ENCODE measurements at places on chromosomes 4 and X.

DNA sequence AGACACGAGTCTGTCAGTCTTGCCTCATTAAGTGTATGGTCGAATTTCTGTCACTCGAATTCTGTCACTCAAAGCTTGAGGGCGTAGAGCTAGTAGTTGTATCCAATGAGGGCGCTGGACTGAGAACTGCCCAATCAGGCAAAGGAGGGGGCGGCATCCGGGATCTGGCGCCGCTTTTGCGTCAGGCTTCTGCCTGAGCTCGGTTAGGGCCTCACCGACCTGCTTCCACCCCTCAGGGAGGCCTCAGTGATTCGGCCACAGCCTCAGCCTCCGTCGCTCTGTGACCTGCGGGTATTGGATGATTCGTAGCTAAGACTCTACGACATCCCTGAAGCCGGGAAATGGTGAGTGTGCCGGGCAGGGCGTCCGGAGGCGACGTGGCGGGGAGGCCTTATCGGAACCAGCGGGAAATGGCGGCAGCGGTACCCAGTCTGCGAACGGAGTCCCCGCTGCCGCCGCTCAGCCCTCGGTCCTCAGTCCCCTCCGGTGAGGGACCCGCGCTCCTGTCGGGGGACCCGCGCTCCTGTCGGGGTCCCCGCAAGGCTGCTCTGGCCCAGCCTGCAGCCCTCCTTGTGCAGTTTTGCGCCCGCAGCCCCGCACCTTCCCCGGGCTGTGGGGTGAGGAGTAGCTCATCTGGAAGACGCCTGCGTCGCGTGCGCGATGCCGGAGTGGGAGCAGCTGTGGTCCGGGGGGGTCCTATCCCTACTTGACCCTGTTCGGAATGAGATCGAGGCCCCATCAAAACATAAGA, 88.3 kb downstream of the ZNF718 start:
- no peak for DNase-seq

GRCh38 chr4:10179957-10180602, 63.5 kb upstream of the WDR1 start:
- no peak for DNase-seq

- DNase-seq: no peak
Observed at GRCh38 chr4:7873881-7874280, 65.8 kb downstream of the AFAP1 start.

- DNase-seq: no peak
Observed at GRCh38 chr4:169615467-169616106, 3.2 kb upstream of the NEK1 start.

DNA sequence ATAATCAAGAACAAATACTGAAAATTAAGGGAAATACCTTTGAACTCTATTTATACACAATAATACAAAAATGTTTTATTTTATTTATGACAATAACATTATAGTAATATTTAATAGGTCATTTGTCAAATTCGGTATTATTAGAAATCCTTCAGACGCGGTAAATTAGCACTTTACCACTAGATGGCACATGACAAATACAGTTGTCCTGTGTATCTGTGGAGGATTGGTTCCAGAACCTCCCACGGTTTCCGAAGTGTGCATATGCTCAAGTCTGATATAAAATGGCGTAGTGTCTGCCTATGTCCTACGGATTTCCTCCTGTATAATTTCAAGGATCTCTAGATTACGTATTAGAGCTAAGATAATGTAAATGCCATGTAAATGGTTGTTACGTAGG, 8.1 kb upstream of the LINC00632 start:
- DNase-seq: no peak

GRCh38 chrX:106931831-106932491, 11.8 kb downstream of the CLDN2 start:
- DNase-seq: no peak

- no peak for DNase-seq
Observed at GRCh38 chr4:122663814-122664610, 43.1 kb upstream of the IL21 start.

- no peak for DNase-seq
Observed at GRCh38 chr4:53608242-53608641, 17.0 kb upstream of the LNX1 start.

DNA sequence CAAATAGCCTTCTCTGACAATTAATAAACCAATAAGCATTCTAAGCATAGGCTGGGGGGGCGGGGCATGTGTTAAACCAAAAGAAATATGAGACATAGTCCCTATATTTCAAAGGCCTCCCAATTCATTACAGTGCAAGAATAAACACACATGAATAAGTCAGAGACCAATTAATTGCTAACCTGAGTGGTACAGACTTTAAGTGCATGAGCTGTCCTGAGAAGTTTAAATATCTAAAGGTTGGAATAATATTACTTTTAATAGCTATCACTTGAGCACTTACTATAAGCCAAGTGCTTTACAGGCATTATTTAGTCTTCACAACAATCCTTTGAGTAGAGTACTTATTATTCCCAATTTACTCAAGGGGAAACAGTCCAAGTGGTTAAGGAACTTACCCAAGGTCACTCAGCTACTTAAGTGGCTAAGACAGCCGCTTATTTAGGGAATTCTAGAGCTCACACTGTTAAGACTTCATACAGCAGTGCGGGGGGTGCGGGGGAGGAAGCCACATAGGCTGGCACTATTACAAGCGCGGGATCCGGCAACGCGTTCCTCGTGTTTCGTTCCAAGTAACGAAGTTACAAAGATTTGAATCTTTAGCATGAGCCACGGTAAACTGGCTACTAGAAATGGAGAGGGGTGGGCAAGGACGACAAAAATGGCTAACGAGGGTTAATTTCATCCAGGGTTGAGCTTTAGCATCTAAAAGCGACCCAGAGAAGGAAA, 1.4 kb downstream of the THOC2 start:
- no peak for DNase-seq

DNA sequence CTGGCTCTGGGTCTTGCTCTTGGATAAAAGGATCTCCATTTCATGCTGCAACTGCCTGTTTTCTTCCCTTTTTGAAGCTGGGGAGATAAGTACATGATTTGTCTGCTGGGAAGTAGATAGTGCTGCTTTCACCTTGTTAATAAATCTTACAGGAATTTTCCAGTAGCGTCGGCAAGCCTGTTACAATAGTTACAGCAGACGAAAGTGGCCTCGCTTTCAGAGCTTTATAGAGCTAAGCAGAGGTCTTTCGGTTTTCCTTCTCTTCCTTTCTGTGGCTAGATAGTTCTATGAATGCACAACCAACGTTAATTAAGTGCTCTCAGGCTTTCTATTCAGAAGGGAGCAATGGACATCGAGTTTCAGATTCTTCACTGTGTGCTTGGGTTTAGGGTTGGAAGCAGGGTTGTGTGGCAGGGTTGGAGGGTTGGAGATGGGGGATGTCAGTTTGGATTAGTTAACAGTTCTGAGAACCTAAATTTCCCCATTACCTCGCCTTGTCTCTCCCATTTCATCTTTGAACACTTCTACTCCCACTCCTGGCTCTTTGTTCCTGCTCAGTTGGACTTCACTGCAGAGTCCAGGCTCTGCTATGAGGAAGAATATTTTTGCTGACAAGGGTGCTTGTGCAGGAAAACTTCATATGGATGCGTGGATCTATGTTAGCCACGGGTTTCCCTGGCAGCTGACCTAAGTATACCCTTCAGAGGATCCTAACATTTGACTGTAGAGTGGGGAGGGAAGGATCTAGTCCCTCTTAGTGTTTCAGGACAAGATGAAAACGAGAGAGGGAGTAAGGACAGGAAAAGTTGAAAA, 237.9 kb downstream of the ARHGAP10 start:
- no peak for DNase-seq

GRCh38 chr4:33171873-33172525, 2451.8 kb downstream of the PCDH7 start:
- no peak for DNase-seq

DNA sequence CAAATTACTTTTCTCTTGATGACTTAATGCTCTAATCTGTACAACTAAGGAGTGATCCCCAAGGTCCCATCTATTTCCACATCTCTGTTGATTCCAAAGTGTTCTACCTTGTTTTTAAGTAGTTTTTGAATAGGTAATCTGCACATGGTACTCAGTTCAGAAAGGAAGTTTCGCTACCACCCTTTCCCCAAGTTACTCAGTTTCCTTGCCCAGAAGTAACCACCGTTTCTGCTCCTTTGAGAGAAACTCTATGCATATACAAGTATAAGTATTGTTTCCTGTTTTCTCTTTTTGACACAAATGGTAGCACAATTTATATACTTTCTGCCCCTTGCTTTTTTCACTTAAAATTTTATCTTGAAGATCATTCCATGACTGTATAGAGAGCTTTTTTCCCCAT, 18.1 kb downstream of the TMEM154 start:
- DNase-seq: no peak

GRCh38 chr4:127832585-127832984, 48.1 kb upstream of the PLK4 start:
- no peak for DNase-seq

GRCh38 chr4:42588909-42589308, 68.0 kb downstream of the ATP8A1 start:
- no peak for DNase-seq

- DNase-seq: no peak
Observed at GRCh38 chr4:120801137-120801758, 121.3 kb downstream of the PRDM5 start.

DNA sequence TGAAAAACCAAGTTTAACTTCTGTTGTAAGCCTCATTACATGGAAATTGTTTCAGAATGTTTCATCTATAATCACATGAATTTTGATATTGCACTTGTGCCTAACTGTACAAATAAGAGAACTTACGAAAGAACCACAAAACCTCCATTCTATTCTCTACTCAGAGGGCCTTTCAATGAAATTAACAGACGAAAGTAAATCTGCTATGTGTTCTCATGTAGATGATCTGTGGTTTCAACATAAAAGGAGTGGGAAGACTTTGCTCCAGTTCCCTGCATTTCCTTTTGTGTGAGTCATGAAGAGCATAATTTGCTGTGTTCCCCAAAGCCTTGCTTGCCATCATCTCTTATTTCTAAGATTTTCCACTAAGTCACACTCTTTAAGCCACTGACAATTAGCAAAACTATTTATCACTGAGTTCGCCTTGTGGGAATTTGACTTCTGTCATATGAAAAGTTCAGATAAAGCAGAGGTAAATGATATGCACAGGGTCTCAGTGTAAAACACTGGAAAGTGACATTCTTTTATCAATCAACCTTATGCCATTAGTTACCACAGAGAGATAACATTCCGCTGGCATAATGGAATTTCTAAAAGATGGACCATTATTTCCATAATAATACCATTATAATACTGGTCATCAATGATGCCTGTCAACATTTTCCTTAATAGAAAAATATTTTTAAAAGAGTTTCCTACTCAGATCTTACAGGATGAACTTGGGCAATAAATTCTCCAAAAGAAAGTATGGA, 329.8 kb downstream of the NR3C2 start:
- no peak for DNase-seq

DNA sequence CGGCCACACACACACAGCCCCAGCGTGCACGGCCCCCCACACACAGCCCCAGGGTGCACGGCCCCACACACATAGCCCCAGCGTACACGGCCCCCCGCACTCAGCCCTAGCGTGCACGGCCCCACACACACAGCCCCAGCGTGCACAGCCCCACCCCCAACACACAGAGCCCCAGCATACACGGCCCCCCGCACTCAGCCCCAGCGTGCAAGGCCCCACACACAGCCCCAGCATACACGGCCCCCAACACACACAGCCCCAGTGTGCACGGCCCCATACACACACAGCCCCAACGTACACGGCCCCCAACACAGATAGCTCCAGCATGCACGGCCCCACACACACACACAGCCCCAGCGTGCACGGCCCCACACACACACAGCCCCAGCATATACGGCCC, 17.6 kb downstream of the GAK start:
- no peak for DNase-seq

DNA sequence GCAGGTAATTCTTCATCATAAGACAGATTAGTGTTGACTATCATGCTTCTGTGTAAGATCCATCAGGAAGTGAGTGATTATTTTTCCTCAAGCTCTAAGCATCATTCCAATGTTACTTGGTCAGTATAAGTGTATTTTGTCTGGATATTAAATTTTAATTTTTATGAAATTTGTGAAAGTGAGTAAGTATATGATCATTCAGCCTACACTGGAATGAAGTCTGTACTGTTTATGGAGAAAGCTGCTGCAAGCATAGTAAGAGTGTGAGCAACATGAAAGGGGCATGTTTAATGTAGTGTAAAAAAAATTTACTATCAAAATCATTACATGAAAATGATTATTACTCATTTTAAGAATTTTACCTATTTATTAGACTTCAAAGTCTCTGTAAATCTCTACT, 84.8 kb downstream of the IL15 start:
- no peak for DNase-seq

GRCh38 chr4:128468123-128468989, 180.7 kb upstream of the PGRMC2 start:
- DNase-seq: no peak

GRCh38 chrX:41919870-41920269, 3.5 kb downstream of the CASK start:
- no peak for DNase-seq

DNA sequence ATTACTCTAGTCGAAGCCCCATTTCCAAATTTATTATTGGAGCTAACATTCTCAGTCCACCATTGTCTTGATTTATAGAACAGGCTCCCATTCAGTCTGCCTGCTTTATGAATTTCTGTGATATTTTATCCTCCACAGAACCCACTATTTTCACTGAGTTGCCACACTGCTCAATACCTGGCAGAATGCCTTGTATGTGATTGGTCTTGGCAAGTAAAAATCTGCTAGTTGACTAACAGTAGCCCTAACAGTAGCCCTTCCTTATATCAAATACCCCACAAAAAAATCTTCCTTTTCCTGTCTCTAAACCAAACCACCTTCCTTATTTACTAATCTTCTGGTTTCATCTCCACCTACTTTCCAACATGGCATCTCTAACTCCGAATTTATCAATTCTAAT, 82.6 kb downstream of the CHM start:
- no peak for DNase-seq

GRCh38 chrX:120512627-120513026, 43.5 kb upstream of the LAMP2 start:
- no peak for DNase-seq

DNA sequence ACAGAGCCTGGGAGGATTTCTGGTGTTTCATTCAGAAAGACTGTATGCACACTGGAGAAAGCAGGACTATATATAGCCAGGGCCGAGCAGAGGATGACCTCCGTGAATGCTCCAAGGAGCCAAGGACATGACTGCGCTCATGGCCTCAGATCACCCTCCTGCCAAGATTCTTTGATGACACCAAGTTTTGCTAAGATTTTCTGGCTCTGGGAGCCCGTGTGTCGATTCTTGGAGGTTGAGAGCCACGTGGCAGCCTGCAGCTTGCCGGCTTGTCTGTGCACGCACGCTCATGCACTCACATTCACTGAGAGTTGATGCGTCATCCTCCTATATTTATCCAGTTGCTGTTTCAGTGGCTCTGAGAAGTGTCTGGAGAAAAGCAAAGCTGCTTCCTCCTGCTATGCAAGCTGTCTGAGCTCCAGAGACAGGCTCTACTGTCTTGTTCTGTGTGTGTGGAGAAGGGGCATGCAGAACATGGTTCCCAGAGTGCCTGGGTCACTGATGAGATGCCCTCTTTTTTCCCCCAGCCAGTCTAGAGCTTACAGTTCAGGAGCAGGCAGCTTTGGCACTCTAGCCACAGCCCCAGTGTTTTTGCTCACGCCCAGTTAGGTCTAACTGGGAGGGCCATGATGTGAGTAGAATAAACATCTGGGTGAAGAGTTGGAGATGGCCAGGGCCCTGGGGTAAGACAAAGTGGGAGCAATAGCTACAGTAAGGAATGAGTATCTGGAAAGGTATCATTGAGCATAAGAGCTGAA, 64.9 kb upstream of the SCOC start:
- DNase-seq: no peak

- DNase-seq: no peak
Observed at GRCh38 chrX:72020788-72021187, 110.1 kb downstream of the NHSL2 start.

GRCh38 chr4:2266181-2266580, 4.3 kb upstream of the MXD4 start:
- no peak for DNase-seq

GRCh38 chr4:76991161-76991660, 41.7 kb downstream of the SEPTIN11 start:
- no peak for DNase-seq
